HFFc6 (cell line): ENCODE measurements at places on chromosomes 2 and 18. TPM values are rescaled to one million over a fixed set of nuclear protein-coding genes. Genes with fewer than 3 reads are reported as not detected.

TUBA4B gene
- not detected in 3 replicates for total RNA-seq

DNA sequence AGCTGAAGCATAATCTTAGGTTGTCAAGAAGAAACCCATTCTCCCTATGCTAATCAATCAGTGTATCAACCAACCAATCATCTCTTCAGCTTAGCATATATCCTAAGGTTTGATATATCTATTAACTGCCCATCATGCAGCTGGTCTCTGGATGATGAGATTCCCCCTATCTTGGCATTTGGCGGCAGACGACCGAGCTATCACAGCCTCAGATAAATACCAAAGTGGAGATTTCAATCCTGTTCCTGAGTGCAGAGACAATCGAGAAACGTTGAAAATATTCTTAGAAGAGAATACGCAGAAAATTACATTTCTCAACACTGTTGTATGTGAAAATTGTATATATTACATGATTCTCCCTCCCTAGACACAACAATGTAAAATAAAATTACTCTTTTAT is 259.0 kb upstream of the SIX3 start:
- no peak for DNase-seq

DNA sequence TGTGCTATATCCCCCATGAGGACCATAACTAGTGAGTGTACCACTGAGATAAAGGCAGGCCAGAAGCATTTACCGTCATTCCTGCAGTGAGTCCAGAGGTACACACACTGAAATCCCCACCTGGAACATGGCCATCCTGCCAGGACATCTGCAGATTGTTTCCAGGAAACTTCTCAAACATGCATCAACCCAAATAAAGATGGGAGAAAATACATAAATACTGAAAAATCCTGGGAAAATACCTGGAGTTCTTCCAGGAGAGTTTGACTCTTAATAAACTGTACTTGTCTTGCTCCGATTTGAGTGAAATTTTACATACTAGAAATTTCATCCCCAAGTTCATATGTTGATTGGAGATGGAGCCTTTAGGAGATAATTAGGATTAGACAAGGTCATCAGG is 388.1 kb upstream of the KLHL29 start:
- no peak for DNase-seq

DNA sequence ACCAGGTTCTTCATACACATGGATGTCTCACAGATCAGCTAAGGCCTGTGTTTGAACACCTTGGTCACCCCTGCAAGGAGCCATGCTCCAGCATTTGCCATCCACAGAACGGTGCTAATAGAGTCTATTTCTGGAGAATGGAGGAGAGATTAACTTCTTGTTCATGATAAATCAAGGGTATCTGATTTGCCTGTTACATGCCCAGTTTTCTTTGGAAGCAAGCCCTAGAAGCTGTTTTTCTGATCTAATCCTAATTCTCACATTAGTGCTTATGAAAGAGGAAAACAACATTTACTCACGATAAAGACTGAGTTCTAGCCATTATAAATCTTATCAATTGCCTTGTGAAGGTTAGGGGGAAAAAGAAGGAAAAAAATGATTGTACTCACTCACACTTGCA is 119.6 kb upstream of the DTNA start:
- DNase-seq, result no peak

C1QL2 gene
- not detected in 3 replicates for total RNA-seq

GRCh38 chr2:80338794-80339193 is 34.2 kb upstream of the LRRTM1 start:
- no peak for DNase-seq

DNA sequence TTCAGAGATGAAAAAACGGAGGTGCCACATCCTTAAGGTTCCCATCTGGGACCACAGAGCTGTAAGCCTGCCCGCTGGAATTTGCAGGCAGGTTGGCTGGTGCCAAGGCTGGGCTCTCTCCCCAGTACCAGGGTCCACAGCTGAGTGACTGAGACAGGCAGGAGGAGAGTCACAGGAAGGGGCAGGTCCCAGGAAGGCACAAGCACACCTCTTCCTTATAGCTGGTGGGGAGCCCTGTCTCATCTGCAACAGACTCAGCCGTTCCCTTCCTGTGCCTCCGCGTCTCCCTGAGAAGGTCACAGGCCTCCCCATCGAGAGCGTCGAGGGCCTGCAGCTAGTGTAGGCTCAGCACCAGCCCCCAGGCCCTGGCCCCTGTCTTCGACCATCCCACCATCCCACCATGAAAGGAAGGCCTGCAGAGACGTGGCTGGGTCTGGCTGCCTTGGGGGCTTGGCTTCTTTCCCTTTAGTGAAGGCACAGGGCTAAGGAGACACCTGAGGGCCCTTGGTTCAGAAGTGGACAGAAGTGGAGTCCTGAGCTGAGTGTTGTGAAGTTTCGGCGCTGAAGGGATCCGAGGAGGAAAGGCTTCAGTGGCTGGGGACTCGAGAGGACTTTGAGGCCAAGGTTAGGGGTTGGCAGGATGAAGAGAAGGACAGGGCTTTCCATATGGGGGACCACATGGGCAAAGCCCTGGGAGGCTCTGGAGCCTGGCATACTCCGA is 26.8 kb downstream of the GLI2 start:
- DNase-seq, result no peak

DNA sequence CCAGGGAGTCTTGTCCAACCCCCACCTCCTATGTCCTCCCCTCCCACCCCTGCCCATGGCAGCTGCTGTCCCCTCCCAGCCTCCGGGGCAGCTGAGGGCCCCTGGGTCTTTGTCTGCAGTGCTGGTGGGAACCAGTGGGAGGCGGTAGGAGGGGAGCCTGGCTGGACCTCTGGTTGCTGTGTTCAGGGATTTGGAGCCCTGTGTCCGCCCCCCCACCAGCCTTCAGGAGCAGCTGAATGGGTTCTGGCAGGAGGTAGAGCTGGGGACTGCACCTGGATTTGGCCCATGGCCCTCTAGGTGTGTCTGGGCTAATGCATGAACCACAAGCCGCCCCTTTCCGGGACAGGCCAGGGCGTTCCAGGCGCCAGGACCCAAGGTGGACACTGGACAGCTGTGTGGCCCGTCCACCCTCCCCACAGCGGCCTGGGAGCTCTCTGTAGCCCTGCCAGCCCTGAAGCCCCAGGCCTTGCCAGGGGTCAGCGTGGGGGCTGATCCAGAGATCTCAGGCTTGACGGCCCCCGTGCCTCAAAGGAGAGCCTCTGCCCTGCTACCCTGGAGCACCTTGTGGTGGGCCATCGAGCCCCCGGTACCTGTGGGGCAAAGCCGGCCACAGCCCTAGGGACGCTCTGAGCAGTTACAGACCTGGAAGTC is 25.4 kb downstream of the GPC1 start:
- no peak for DNase-seq
